ENCODE measurements at places on chromosomes 4 and X.
A peak's percentile ranks its signal among the peaks of the same experiment; 100 is the strongest.

GRCh38 chrX:40105835-40106675 is 8.3 kb upstream of the BCOR start:
- DNase-seq: peak; percentile 76

DNA sequence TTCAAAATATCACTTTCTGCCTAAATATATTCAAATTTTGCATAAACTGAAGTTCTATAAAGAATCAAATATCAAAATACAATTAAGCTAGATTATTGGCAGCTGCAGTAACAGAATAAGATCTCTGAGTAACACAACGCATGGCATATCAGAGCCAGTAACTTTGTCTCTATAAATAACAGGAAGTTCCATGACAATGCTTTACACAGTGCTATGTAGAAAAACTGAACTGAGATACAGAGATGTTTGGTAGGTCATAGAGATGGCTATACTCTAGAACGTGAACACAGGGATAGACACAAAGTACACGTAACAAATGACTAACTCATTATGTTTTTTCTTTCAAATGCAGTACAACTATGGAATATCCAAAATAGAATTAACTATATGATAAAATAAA is 18.2 kb downstream of the UBE2D3 start:
- no peak for DNase-seq

DNA sequence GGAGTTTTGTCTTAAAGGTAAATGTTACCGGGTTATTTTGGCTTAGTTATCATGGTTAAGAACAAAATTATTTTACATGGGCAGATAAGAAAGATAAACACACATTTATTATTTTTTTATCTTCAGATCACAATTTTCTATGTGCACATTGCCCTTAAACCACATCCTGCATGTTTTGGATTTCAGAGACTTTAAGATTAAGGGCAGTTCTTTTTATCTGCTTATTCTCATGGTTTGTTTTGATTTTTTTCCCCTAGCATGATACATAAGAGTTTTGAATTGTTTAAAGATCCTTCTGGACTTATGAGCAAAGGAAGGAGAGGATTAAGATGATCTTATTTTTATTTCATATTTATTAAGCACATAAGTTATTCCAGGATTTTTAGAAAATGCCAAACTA is 190.1 kb upstream of the BMP3 start:
- no peak for DNase-seq

GRCh38 chrX:45851434-45851991 is 650.8 kb upstream of the DIPK2B start:
- peak; percentile 83 for DNase-seq

GRCh38 chr4:53055274-53055673 is 193.2 kb downstream of the RASL11B start:
- DNase-seq: no peak

GRCh38 chr4:150909116-150909515 is 106.0 kb downstream of the LRBA start:
- DNase-seq: no peak

DNA sequence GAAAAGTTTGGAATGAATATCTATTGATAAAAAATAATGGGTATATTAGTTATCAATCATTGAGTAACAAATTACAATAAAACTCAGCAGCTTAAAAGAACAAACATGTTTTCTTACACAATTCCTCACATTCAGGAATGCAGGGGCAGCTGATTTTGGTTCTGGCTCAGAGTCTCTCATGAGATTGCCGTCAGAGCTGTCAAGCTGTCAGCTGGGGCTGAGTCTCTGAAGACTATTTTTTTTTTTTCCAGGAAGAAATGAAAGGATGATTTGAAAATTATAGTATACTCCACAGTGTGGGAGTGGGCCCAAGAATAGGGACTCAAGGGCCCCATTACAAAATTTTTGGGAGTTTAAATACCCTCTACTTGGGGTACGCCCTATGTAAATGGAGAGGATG is 219.1 kb downstream of the GC start:
- no peak for DNase-seq

DNA sequence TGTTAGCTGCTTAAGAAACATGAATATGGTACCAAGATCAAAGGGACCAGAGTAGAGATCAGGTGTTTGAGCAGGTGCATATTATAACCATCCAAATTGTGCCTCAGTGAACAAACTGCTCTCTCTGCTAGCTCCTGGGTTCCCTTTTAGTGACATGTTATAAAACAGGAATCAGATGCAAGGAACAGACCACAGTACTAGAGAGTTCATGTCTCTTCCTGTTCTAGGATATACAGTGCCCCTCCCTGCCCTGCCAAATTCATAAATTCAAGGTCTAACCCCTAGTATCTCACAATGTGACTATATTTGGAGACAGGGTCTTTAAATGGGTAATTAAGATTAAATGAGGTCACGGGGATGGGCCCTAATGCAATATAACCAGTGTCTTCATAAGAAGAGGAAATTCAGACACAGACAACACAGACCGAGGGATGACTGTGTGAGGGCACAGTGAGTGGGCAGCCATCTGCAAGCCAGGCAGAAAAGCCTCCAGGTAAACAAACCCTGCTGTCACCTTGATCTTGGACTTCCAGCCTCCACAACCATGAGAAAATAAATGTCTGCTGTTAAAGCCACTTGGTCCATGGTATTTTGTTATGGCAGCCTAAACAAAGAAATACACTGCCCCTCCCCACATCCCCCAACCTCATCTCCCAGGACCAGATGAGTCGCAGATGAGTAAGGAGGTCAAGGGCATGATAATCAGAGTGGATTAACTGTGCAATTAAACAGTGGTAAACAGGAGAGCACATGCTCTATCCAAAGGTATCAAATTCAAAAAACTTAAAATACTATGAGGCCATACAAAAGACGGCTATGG is 82.5 kb downstream of the RBM47 start:
- DNase-seq: no peak

- DNase-seq: no peak
Measured at GRCh38 chrX:71976753-71977152, 66.1 kb downstream of the NHSL2 start.

- no peak for DNase-seq
Measured at GRCh38 chr4:104128850-104129213, 365.9 kb downstream of the CXXC4 start.

GRCh38 chr4:35653451-35653850 is 590.9 kb downstream of the ARAP2 start:
- DNase-seq: no peak

- no peak for DNase-seq
Measured at GRCh38 chrX:40209951-40210617, 112.3 kb upstream of the BCOR start.

DNA sequence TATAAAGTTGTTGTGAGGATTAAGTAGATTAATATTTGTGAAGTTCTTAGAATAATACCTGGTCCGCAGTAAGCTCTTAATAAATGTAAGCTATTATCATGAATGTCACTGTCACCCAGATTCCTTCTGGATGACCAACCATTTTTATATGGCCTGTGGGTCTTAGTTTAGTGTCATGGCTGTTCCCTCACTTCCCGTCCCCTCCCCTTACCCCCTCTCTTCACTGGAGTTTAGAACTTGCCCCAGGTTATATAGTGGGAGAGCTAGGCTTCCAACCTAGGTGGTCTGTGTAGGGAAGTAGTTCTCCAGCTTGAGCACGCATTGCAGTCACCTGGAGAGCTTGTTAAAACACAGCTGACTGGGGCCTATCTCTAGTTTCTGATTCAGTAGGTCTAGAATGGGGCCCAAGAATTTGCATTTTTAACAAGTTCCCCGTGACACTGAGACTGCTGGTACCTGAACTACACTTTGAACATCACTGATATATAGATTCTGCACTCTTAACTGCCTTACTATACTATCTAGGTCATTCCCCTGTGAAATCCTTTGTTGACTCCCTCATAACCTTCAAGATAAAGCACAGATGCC is 66.9 kb upstream of the PLAC1 start:
- DNase-seq: no peak

GRCh38 chr4:168803732-168804131 is 206.3 kb downstream of the CBR4 start:
- DNase-seq: peak; percentile 77

GRCh38 chr4:61426229-61426628 is 226.1 kb downstream of the ADGRL3 start:
- DNase-seq: no peak

DNA sequence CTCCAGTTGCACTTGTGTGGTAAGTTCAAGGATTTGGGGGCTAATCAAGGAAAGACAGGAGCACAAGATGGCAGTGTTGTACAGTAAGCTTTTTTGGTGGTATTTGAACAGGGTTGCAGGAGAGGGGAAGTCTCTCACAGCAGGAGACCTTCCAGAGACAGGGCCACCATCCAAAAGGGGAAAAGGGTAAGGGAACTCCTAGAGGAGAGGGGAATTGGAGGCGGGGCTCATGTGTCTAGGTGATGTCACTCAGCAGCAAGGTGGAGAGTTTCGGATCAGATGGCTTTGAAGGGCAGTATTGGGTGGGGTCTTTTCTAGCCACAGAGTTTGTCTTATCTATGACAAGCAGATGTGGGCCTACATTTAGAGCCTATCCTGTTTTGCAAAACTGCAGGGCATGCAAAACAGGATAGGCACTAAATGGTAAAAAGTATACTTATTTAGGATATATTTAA is 13.4 kb upstream of the RNF175 start:
- peak; percentile 87 for DNase-seq

DNA sequence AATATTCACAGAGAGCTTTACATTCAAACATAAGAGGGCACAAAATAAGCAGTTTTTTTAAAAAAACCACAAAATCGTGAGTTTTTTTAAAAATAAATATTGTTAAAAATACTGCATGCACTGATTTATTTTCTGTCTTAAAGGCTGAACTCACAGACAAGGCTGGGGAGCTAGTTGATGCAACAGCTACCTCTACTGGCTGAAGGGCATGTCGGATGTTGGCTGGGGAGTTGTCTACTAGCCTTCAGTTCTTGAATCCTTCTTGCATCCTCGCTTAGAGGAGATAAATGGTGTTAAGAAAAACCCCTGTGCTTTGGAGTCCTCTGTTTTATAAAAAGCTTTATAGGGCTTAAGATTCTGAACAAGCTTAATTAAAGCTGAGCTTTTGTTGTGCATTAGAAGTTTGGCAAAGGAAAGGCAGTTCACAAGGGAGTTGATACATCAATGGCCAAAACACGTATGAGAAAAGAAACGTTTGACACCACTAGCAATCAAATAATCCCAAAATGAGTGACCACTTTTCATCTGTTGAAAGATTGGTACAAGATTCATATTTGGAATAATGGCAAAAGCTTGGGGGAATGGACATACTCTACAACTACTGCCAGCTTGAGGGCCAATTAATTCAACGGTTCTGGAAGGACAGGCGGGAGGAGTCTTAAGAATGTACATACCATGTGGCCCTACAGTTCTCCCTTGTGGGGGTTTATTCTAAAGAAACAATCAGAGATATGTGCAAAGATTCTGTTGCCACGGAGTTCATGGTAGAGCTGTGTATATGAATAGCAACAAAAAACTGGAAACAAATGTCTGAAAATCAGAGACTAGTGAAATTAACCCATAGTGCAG is 94.7 kb downstream of the SEL1L3 start:
- peak; percentile 84 for DNase-seq

DNA sequence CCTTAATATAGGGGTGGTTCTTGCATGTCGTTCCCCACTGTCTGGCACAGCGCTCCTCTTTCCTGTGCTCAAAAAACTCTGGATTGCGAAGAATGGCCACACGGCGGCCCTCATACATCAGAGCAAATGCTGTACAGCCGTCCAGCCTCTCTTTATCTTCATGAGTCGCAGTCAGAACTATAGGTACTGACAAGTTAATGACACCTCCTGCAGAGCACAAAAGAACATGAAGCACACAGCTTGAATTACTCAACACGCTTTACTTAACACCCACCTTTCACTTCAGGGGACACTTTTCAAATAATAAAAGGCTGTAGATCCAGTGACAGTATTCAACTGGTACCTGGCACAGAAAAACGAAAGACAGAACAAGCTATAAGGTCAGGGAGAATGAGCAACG is 65.3 kb downstream of the PAPSS1 start:
- no peak for DNase-seq

- DNase-seq: peak; percentile 50
Measured at GRCh38 chr4:109434007-109434971, 674 bp downstream of the SEC24B start.

All from GM23338 (cell line).